ENCODE measurements at places on chromosomes 4 and X. TPM values are rescaled to one million over a fixed set of nuclear protein-coding genes. Genes with fewer than 3 reads are reported as not detected.

WWC2 gene
- total RNA-seq = 5.8 TPM

PHEX gene
- 0.32 TPM for total RNA-seq

PLCXD1 gene
- total RNA-seq = 17.9 TPM

DGKK gene
- not detected for total RNA-seq

GRCh38 chr4:657834-658667 lies 16.0 kb downstream of the ATP5ME start:
- no peak for DNase-seq

- DNase-seq = no peak
Measured at GRCh38 chr4:15784959-15785634, 7.0 kb downstream of the CD38 start.

All from T-helper 17 cell (primary cell).